NCI-H460 (cell line): ENCODE measurements at places on chromosomes 3 and 15. TPM values are rescaled to one million over a fixed set of nuclear protein-coding genes. Genes with fewer than 3 reads are reported as not detected.

PTX3 gene
- total RNA-seq: 16.1 and 23.8 TPM in 2 replicates

DNA sequence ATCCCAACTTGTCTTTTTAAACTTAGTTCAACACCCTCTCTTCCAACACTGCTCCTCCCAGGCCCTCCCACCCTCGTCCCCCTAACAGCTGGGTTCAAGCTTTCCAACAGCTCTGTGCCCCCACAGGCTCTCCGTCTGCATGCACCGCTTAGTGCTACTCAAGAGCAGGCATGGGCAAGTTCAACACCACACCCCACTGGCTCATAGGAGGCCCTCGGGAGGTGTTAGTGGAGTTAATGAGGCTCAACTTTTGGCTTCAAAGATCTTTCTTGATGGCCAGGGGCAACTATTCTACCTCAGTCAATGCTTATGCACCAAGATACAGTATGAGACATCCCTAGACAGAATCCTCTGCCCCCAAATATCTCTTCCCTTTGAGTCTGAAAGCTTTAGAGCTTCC lies 114.4 kb downstream of the ANP32A start:
- no peak for DNase-seq

- no peak for DNase-seq
Measured at GRCh38 chr3:32501783-32502117, 902 bp downstream of the CMTM6 start.

GRCh38 chr15:40746916-40747418 lies 8.1 kb downstream of the RMDN3 start:
- no peak for DNase-seq

DNA sequence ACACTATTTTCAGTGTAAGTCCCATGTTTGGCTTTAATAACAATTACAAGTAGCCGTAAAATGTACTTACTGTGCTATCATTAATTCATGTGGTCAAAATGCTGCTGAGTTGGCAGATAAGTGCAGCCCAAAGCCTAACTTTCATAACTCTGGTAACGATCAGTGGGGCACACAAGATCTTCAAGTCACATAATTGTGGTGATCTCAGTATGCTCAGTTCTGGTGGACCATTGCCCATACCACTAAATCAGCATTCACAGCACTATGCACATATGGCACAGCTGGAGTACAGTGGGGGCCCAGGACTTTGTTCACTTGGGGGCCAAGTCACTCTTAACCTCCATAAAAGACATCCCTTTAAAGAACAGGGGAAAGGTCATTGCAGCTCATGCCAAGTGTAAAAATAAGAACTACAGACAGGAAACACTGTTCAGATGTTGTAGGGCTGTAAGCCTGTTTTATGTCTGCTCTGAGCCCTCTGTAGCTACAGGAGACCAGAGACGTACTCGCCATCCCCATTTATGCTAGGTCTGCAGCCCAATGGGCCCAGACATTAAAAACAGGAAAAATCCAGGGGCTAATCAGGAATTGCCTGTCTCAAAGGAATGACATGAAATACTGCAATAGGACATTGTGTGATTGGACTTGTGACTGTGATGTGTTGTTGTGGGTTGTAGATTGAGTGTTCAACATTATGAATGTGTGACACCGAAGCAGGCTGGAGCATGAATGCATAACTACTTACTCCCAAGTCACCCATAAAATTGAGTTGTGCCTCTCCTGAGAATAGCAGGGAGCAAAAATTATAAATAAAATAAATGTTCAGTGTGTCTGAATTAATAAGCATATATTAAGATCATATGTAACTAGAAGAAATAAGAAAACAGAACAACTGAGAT lies 282.5 kb upstream of the EPHA3 start:
- DNase-seq: no peak
